ENCODE measurements at places on chromosomes 7 and 10.
A peak's percentile ranks its signal among the peaks of the same experiment; 100 is the strongest.

GRCh38 chr7:130151591-130152492 is 53.4 kb downstream of the TMEM209 start:
- no peak for DNase-seq

DNA sequence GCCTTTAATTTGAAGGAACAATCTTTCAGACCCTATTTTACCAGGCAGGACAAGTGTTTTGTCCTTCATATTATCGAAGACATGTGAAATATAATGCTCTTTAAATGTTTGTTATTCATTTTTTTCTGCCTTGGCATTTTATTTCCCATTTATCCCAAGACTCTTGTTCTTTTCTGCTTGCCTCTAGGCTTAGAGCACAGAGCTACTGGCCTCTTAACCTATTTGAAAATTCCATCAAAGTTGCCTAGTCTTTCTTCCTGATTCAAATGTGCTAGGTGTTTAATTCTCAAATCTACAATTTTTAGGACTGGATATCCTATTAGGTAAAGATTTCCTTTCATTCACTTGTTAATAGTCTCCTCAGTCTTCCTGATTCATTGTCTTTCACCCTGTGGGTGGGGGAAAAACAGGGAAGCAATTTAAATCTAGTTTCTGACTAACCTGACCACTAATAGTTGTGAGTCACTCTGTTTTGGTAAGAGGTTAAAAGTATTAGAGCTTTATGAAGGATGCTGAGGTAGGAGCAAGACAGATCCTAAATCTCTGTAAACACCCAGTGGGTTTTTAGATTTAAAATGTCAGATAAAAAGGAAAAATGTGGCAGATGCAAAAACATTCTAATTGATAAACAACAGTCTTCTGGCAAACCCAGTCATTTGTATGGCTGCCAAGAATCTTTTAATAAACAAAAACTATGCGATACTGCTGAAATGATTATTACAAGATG is 1.5 kb downstream of the LIPK start:
- no peak for DNase-seq

DNA sequence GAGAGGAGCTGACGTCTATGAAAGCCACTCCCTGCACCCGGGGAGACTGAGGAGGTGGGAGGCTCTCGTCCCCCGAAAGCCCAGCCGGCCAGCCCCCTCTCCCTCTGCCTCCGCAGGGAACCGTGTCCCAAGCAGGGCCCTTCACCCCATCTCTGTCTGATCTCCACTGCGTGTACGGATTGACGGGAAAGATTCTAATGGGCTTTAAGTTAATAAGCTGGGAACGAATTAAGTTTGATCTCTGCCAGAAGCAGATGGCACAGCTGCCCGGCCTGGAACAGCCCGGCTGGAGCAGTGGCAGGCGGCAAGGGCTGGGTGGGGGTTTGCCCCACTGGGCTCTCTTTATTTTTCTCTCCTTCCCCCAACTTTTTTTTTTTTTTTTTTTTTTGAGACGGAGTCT is 6.1 kb upstream of the SLC29A4 start:
- no peak for DNase-seq

DNA sequence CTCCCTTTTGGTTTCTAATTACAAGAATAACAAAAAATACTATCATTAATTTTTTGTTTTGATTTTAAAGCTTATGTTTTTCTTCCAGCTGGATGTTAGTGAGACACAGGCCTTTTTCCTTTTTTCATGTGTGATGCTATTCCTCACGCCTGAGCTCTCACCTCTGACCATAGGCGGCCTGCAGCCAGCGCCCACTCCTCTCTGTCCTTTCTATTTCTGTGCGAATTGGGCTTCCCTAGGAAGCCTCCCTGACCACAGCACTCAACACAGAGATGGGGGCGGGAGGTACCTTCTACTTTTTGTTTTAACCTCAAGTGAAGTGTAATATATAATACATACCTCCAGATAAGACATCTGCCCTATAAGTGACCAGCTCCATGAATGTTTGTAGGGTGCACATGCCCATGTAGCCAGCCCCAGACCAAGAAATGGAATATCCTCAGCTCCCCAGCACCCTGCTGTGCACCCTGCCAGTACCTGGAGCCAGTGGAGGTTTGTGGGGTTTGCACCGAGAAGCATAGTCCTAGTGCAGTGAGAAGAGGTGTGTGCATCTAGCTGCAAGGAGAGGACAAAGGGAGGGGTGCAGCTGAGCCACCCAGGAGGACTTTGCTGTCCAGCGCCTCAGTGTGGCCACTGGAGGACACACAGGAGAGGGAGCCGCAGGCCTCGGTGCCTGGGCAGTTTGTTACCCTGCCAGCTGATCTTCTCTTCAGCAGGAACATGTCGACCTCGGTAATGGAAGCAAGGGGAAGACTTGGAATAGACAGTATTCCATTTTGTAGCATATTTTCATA is 38.5 kb downstream of the BNIP3 start:
- no peak for DNase-seq

DNA sequence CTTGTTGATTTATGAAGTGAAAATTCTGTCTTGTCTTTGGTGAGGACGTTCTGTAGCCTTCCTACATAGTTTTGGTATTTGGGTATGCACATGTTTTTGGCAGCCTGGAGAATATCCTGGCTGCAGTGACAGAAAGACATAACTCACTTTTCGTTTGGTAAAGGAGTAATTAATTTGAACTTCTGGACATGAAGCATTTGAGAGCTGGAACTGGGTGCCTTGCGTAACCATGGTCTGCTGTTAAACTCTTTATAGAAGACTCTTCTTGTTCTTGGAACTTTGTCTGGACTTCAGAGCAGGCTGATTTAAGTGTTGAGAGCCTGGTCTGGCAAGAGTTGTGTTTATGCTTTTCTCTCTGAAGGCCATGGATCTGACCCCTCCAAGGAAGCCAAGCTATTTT is 231.3 kb downstream of the LRMDA start:
- DNase-seq, result no peak

GRCh38 chr7:16494955-16495719 is 29.6 kb upstream of the SOSTDC1 start:
- DNase-seq, result no peak

DNA sequence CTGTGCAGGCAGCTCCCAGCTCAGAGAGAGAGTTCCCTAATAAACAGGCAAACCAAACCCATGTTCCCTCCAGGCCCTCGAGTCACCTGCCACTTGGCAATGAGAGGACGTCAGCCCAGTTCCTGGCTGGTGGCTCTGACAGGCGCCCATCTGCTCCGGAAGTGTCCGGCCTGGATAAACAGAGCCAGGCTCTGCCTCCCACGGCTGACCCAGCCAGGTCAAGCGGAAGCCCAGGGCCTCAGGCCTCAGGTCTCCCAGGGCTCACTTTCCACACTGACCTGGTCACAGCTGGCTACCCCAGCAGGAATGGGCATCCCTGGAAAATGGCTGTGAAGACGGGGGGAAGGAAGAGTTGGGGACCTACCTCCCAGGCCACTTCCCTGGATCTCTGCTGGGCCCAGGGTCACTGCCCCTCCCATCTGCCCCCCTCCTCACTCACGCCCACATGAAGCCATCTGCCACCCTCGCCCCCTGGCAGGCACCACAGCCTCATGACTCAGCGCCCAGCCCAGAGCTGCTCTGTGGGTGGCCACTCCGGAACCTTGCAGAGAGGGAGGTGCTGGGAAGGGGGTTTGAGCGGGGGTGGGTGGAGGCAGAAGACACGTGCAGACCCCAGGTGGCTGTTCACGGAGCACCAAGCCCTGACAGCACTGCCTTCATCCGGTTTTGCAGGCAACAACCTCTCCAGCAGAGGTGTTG is 37.4 kb upstream of the DUSP5 start:
- DNase-seq, result peak; percentile 35

DNA sequence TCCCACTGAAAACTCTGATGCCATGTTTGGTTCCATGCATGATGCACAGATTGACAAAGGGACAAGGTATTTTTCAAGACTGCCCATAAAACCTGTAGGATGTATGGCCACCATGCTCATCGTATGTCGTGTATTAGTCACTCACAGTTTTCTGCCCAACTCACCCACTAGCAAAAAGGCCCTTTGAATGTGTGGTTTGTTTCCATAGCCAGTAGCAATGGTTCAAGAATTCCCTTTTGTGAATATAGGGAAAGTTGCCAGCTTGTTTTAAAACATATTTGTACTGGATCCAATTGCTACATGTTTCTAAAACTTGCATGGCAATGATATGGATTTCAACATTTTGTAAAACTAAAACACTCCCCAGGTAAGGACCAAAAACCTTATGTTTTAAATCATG is 280.9 kb upstream of the YAE1 start:
- no peak for DNase-seq

- no peak for DNase-seq
Observed at GRCh38 chr7:108634535-108634934, 64.9 kb downstream of the DNAJB9 start.

GRCh38 chr7:47338026-47338425 is 243.9 kb downstream of the TNS3 start:
- no peak for DNase-seq

DNA sequence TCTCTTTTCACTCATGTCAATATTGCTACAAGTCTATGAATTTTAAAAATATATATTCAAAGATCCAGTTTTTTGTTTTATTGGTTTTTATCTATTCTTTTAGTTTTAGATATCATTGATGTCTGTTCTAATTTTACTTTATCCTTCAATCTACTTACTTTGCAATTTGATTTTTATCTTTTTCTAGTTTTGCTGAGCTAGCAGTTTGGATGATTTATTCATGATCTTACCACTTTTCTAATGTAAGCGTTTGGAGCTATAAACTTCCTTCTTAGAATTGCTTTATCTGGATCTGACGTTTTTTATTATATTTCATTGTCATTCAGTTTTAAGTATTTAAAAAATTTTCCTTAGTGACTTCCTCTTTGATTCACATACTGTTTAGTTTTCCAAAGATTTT is 664.5 kb upstream of the VSTM2A start:
- DNase-seq, result no peak

DNA sequence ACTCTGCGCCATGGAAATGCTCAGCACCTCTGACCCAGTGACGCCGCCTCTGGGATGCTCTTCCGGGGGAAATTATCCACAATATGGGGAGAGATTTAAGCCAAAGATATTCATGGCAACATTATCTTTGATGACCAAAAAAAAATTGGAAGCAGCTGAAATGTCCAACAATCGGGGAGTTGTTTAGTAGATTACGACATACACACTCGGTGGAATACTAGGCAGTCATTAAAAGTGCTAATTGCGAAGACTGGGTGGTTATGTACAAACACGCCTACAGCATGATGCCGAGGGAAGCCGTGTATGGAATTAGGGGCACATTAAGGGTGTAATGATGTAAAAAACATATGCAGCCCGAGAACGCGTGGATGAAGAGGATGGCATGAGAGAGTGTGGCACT is 75.2 kb downstream of the UNCX start:
- DNase-seq, result no peak

DNA sequence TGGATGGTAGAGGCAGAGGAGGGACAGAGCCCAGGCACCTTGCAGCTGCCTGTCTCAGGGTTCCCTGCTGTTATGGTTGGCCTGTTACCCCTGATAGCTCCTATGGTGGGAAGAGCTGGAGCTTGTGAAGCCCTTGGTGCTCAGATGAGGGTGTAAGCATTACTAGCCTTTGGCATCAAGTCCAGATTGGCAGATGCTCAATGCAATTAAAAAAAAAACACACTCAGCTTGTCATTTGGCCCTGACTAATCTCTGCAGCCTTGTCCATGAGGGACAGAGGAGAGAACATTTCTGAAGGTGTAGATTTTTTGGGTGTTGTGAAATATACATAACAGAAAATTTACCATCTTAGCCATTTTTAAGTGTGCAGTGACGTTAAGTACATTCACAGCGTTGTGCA is 86.3 kb downstream of the PLPP4 start:
- DNase-seq, result no peak

DNA sequence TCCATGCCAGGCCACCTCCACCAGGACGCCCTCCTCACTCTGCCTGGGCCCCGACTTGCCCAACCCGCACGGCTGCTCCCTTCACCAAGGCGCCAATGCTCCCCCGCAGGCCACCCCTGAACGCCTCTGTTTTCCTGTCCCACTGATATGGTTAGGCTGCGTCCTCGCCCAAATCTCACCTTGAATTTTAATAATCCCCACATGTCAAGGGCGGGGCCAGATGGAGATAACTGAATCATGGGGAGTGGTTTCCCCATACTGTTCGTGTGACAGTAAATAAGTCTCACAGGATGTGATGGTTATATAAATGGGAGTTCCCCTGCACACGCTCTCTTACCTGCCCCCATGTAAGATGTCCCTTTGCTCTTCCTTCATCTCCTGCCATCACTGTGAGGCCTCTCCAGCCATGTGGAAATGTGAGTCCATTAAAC is 29.8 kb downstream of the RSU1 start:
- peak; percentile 42 for DNase-seq

DNA sequence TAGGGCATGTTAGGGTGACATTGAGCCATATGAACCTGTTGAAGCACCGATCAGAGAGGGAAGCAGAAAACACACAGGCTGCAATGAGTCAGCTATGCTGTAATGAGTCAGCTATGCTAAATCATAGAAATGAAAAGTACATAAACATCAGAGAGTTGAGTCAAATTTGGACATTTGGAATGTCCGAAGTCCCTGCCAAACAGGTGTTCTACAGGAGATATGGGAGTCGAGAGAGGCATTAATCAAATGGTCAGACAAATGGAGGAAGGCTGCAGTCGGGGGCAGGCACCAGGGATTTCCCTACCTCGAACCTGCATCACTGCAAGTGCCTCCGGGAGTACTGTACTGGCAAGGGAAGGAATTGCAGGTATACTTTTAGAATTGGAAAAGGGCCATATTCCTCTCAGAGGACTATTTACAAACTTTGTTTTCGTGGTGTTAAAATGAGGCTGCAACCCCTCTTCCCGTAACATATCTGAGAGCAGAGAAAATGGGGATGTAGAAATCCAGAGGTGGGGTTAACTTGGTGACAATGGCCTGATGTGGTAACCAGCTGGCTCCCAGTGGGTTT is 8.8 kb upstream of the ZC3HAV1 start:
- DNase-seq, result no peak

DNA sequence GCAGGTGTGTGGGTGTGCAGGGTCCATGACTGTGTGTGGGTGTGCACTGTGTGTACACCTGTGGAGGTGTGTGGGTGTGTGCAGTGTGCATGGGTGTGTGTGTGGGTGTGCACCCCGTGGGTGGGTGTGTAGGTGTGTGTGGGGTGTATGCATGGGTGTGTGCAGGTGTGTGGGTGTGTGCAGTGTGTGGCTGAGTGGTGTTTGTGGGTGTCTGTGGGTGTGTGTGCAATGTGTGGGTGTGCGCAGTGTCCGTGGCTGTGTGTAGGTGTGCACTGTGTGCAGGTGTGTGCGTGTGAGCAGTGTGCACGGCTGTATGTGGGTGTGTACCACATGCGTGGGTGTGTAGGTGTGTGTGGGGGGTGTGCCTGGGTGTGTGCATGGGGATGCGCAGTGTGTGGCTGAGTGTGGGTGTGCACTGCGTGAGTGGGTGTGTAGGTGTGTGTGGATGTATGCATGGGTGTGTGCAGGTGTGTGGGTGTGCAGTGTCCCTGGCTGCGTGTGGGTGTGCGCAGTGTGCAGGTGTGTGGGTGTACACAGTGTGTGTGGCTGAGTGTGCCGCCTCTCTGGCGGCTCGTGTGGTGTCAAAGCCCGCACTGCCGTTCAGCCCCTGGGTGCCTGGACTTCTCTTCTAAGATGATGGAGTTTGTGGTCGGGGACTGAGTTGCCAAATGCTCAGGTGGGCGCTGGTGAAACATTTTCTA is 208.3 kb downstream of the DNAJB6 start:
- DNase-seq, result no peak

- DNase-seq, result no peak
Observed at GRCh38 chr7:126778101-126778500, 474.6 kb downstream of the GRM8 start.

- no peak for DNase-seq
Observed at GRCh38 chr10:94412449-94412848, 10.1 kb downstream of the TBC1D12 start.

- DNase-seq, result no peak
Observed at GRCh38 chr10:58209669-58210068, 58.0 kb downstream of the IPMK start.
